NCI-H748 treated with DMSO at 0.1 percent for 48 hours (cell line): ENCODE measurements at places on chromosomes 1 and 21.

GRCh38 chr1:241825581-241825980, 22.4 kb upstream of the EXO1 start:
- no peak for DNase-seq

- DNase-seq, result no peak
Measured at GRCh38 chr1:100127226-100127625, 5.5 kb downstream of the SASS6 start.

DNA sequence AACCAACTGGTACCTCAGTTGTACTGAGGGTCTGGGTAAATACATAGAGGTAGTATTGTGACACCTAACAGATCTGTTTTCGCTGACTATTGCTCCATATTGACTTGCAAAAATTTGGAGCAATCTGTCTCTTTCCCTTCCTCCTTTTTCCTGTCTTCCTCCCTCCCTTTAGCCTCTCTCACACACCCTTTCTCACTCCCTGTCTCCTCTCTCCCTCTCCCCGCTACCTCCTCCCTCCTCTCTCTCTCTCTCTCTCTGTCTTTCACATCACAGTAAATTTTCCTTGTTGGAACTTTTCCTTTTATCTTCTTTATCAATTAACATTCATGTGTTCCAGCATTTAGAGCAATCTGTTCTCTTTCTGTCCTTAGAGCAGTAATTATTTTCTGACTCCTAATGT, 278.2 kb downstream of the NTNG1 start:
- no peak for DNase-seq

DNA sequence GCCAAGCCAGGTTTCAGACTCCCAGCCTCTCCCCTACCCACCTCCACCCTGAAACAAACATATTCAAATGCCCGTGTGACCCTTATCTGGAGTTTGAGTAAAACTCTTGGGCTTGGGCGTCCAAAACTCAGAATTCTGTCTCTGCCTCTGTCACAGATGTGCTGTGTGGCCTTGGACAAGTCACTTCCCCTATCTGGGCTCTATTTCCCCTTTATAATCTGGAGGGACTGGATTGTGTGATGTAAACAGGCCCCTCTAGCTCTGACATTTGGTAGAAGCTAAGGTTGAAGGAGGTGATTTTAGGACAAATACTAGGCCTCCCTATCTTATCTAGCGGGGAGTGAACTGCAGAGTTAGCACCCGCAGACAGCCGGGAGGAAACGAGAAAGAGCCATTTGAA, 67.5 kb downstream of the IGSF21 start:
- no peak for DNase-seq

- no peak for DNase-seq
Measured at GRCh38 chr1:92482665-92483609, 3.8 kb downstream of the GFI1 start.

DNA sequence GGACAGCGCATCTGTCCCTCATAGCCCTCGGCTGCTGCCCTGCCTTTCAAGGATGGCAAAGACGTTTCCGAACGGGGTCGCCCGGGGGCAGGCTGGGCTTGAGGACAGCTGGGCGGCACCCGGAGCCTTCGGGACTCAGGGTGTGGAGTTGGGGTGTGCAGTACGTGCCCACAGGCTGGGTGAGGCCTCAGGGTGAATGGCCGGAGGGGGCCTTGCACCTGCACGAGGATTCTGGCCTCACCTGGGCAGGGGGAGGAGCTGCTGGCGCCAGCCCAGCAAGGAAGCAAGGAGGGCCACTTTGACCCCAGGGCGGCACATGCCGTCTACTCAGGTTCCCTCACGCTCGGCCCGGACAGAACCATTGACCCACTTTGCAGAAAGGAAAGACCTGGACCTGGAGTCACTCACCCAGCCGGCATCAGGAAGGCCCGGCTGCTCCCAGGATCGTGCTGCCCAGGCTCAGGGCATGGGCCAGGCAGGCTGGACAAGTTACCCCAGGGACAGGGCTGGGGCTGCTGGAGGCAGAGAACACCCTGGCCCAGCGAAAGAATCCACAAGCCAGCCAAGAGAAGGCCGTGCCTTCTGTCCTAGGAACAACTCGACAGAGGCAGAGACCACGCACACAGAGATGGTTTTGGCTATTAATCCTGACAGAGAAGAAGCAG, 65.1 kb upstream of the TTC34 start:
- no peak for DNase-seq

DNA sequence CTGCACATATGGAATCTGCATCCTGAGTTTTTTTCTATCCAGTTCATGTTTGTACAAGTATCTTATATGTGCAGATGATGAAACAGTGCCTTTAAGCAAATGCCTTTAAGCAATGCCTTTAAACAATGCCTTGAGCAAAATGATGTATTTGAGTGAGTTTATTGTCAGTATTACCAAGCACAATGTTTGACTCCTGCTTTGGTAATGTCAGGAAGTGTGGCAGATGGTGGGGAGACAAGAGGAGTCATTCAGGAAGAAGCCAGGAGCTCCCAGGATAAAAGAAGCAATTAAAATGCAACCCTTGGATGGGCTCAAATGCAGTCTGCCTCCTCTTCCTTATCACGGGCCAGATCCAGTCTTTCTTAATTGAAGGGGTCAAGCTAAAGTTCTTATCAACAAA, 108.7 kb upstream of the KCNJ15 start:
- no peak for DNase-seq

GRCh38 chr1:180524915-180525714, 22.7 kb upstream of the ACBD6 start:
- no peak for DNase-seq

- DNase-seq, result no peak
Measured at GRCh38 chr1:1616045-1616790, 918 bp downstream of the MIB2 start.

- DNase-seq, result no peak
Measured at GRCh38 chr1:173332026-173332425, 124.9 kb upstream of the TNFSF4 start.

- DNase-seq, result no peak
Measured at GRCh38 chr1:234844479-234845031, 234.6 kb upstream of the IRF2BP2 start.

DNA sequence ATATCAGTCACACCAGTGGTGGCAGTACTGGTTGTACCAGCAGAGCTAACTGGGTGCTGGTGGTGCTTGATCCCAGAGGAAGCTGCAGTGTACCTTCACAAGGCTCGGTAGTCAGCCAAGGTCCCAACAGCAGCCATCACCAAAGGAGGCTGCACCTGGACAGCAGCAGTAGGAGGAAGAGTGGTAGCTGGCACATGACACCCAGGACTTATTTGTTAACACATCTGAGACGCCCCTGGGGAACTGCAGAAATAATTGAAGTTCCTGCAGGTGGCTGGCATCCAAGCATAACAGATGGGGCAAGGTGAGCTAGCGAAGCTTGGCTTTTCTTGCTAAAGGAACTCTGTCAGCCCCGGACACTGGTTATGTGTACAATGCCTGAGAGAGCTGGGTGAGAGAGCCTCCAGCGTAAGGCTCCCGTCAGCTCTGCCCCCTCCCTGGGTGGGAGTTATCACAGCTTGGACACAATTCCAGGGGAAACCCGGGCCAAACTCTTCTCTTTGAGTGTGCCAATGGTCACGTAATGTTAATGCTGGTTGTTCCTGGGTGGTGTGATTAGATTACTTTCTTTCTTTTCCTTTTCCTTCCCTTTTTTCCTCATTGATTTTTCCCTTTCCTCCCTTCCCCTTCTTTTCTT, 29.1 kb upstream of the PARP1 start:
- no peak for DNase-seq

GRCh38 chr1:2845869-2846268, 44.4 kb upstream of the TTC34 start:
- no peak for DNase-seq

- DNase-seq, result no peak
Measured at GRCh38 chr1:203649551-203649998, 22.9 kb downstream of the ATP2B4 start.

DNA sequence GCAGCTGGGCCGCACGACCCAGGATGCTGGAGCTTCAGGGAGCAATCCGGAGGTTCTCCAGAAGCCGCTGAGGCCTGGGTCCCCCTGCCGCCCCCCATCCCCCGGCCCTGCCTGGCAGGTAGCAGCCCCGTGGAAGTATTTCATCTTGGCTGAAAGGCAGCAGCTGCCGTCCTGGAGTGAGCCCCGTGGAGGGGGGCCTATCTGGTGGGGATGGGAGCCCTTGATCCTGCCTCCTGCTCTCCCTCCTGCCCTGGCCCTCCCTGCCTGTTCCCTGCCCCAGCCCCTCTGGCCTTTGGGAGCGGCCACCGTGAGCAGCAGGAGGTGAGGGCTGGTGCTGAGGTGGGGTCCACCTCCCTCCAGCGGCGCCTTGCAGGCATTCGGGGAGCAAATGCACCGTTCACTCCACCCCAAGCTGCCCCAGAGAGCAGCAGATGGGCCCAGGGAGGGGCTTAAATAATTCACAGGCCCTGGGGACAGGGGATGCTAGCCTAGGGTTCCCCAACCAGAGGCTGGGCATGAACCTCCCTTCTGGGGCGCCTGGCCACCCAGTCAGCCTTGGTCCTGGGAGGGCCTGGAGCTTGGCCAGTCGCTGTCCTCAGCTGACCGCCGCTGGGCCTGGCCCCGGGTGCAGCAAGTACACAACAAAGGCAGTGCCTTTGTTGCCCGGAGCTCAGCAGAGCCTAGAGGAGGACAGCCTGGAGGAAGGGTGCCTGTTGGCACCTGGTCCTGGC, 23.7 kb upstream of the PLCH2 start:
- DNase-seq, result no peak

DNA sequence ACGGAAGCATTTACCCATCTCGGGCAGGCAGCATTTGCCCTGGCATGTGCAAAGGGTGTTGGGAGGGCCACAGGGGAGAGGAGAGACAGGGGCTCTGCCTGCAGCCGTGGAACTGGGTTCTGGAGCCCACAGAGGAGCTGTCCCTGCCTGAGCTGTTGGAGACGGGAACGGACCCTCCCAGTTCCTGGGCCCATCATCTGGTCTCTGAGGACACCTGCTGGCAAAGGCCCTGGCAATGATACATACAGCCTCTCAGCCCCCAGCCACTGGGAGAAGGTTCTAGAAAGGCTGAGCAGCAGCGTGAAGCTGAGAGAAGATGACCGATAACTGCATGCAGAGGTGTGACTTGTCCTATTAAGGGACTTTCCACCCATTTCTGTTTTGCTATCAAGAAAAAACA, 31.4 kb downstream of the FAAP20 start:
- DNase-seq, result no peak

- no peak for DNase-seq
Measured at GRCh38 chr1:222167111-222167510, 380.8 kb downstream of the HHIPL2 start.

- no peak for DNase-seq
Measured at GRCh38 chr1:179823693-179824092, 53.9 kb downstream of the TOR1AIP2 start.

DNA sequence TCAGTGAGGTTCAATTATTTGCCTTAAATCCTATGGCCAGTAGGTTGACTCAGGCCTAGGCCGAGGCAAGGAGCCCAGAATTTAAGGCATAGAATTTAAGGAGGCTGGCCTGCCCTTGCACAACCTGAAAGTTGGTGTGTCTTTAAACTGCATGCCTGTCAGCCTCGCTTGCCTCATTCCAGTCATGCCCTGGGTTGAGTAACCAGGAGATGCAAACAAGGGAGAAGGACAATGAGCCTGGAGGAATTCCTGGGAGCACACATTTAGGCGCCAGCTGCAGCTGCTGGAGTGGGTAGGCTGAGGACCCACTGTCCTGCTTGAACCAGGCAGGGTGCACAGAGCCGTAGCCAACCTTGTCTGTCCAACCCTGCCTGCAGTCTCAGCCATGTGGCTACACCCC, 11.7 kb downstream of the CD2 start:
- no peak for DNase-seq

DNA sequence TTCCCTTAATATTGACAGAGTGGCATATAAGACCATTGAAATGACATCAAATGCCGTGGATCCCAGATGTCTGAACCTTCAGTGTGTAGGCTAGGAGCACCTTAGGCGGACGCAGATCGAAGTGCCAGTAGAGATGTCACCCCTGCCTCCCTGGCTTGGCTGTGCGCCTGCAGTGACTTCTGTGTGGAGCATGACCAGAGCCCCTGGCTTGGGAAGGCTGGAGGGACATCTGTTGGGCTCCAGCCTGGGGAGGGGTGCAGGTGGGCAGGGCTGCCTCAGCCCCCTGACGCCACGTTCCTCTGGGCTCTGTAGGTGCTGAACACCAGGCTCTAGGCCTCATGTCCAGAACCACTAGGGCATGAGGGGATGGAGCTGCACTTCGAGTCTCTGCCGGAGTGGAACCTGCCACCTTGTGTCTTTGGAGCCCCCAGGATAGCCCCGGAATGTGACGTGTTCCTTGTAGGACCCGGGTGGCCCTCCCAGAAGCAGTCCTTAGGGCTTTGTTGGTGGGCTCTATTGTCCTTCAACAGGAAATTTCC, 103.8 kb downstream of the ADARB1 start:
- no peak for DNase-seq

DNA sequence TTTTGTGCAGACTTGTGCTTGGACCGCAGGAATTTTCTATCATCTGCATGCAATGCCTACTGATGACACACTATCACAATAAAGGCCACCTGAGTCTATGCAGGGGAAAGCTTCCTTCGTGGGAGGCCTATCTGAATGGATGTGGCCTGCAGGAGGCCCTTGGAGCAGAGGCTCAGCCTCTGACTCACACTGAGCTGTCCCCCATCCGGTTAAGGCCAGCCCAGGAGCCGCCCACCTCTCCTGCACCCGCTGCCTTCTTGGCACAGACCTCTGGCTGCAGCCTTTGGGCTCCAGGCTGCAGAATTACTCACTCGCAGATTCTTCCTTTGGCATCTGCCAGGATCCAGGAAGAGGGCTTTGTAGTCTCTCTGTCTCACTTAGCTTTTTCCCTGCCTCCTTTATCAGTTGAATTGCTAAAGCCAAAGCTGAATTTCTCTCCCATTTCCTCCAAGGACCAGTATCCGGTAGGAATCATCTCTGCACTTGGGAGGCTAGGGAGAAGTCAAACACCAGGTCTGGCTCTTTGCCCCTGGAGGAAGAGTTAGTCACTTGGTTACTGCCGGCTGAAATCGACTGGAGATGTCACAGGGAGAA, 65.1 kb upstream of the JUN start:
- DNase-seq, result no peak

DNA sequence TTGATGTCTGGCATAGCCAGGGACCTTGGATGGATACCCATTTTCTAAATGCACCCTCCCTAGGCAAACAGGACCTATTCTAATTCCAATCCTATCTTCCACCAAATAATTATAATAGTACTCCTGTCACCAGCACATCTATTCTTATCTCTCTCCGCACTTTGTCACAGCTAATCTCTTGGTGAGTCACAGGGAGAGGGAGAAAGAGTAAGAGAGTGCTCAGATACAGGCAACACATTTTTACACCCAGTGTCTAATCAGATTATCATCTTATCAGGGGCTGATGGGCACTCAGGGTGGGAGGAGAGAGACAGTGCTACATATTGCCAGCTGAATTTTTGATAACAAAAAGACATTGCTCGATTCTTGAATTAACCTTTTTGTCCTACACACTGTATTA, 275.0 kb upstream of the BEND5 start:
- DNase-seq, result no peak
